ENCODE measurements at places on chromosomes 2 and 18.

GRCh38 chr18:63051928-63052327 is 267.6 kb downstream of the BCL2 start:
- no peak overlapping the region for H3K27ac ChIP-seq
- DNase-seq = no peak
- H3K27me3 ChIP-seq = peaks cover 11% of the 10 kb centered on the region
- peaks cover 37% of the 10 kb centered on the region for H3K4me1 ChIP-seq
- no peak overlapping the region for H3K4me3 ChIP-seq

DNA sequence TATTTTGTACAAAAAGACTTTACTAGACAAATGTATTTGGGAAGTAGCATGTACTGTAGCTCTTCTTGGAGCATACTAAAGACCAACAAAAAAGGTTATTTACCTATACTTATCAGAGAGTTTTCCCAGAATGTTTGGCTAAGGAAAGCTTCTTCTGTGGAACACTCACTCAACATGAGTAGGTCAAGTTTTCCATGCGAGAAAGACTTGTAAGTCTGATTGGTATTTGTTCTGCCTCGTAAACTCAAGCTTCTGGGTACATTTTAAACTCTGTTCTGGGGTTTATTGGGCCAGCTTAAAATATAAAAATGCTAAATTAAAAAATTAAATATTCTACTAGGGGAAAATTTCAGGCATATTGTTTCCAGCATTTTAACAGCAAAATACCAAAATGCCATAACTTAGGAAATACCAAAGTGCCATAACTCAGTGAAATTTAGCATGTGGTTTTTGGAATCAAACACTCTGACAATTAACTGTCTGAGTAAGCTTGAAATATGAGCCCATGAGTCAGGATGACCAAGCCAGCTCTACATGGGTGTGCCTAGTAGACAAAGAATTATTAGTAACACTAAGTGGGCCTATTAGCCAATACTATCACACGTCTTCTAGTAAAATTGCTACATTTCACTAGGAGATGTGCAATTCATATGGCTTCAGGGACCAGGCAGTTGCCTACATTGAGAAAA is 47.3 kb upstream of the SERPINE2 start:
- H3K36me3 ChIP-seq = no peaks in the 10 kb centered on the region
- no peak for DNase-seq
- no peaks in the 10 kb centered on the region for H3K27me3 ChIP-seq
- H3K27ac ChIP-seq = no peak overlapping the region
- no peaks in the 10 kb centered on the region for H3K4me1 ChIP-seq
- H3K4me3 ChIP-seq = no peak overlapping the region

DNA sequence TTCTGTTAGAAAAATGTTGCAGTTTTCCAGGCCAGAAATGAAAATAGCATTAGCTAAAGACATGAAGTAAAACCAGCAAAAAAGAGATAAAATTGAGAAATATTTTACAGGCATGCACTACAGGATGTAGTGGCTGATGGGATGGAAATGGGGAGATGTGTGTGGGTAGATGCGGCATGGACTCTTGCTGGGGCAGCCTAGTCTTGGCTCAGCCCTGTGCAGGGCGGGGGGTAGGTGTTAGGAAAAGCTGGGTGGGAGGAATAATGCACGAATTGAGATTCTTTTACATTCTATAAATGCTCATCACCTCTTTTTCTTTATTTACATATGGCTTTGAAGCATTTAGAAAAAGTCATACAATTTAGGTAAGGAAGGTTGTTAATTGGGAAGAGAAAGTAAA is 334.2 kb downstream of the NUP35 start:
- H3K27ac ChIP-seq = no peak overlapping the region
- DNase-seq = no peak
- H3K27me3 ChIP-seq = peaks cover 3% of the 10 kb centered on the region
- no peak overlapping the region for H3K4me3 ChIP-seq

DNA sequence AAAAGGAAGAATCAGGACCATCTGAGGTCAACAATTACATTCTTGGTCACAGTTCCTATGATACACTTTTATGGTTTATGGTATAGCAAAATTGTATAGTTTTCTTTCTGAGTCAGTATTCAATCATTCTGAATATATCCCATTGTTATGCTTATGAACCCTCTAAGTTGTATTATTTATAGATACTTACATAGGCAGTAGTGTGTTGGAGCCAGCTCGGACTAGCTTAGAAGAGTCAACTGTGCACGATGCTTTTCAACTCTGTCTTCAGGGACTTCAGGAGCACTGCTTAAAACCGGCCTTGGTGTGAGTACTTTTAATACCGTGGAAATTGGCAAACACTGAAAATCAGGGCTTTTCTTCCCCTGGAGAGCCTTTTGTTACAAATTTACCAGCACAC is 215.7 kb downstream of the IKZF2 start:
- no peaks in the 10 kb centered on the region for H3K4me1 ChIP-seq
- H3K27ac ChIP-seq = no peak overlapping the region
- H3K4me3 ChIP-seq = no peak overlapping the region
- no peak for DNase-seq
- H3K36me3 ChIP-seq = no peaks in the 10 kb centered on the region

DNA sequence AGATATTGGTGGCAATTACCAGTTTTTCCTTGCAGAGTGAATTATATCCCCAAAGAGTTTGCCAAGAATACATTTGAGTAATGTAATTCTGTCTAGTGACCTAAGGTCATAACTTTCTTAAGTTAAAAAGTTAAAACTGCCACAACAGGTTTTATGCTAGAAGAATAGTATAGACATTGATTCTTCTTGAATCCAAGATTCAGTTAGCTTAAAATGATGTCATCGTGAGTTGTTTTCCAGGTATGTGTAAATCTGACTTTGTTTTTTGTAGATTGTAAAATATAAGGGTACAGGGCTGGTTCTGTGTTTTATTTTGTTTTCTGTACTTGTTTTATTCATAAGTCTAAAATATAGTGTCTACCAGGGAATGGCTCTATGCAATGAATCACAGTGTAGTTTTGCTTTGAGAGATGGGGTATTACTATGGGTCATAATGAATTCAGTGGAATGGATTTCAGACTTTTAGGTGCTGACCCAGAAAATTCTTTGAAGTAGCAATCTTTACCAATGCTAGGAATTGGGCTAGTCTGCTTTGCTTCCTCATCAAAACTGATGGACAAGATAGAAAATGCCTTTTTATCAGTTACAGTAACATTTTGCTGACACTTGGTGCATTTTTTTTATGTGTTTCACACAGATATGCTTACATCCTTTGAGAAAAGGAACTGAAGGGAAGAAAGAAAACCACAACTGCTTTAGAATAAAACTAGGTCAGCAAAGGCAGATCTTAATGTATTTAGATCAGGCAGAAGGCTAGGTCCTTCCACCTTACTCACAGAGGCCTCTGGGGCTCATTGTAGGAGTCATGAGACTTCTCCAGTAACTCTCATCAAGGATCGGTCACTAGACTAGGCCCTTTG is 20.8 kb upstream of the MGAT5 start:
- peaks cover 70% of the 10 kb centered on the region for H3K4me1 ChIP-seq
- DNase-seq = no peak
- H3K36me3 ChIP-seq = peaks cover 14% of the 10 kb centered on the region
